Epithelial cell of prostate (primary cell): ENCODE measurements at places on chromosomes 12 and 14.

DNA sequence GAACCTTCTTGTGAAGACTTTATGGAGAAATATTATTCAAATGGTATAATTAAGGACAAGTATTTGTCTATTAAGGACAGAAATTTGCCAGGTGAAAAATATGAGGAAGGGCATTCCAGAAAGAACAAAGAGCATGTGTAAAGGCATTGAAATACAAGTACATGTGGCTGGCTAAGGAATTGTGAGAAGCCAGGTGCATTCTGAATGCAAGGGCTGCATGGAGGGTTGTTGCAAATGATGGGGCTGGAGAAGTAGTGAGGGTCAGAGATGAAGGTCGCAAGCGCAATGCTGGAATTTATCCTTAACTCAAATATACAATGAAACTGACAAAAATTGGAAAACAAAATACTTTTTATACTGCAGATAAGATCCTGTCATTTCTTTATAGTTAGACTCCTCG lies 437.7 kb downstream of the ADAMTS20 start:
- DNase-seq = no peak

DNA sequence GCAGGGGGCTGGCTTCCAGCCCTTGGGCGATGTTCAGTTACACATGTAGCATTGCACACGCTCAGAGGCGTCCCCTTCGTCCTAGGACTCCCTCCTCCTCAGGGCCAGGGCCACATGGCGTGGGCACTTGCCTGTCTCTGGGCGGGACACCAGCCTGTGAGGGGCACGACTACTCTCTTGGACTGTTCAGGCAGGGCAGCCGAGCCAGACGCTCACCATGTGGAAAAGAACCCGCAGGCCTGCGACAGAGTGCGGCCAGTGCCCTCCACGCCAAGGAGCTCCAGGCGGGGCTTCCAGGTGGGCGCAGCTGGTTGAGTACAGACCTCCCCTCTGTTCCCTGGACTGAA lies 20.9 kb downstream of the MTA1 start:
- no peak for DNase-seq

DNA sequence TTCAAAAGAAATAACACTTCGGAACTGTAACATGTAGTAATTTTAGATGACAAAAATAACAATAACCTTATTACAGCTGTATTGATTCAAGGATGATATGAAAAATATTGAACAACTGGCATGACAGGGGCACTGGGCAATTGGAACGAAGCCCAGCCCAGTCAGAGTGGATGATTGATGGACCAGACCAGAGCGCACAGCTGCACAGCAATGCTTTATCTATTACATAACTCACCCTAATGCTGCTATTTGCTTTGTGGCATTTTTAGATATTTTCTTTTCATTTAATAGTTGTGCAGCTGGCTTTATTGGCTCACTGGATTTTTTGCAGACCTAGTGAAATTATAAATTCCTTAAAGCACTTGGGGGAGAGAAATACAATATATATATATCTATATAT lies 26.9 kb upstream of the FERMT2 start:
- no peak for DNase-seq

- no peak for DNase-seq
Observed at GRCh38 chr14:81446279-81447007, 46.3 kb upstream of the STON2 start.

- DNase-seq = peak; percentile 79
Observed at GRCh38 chr12:59079002-59079401, 158.7 kb upstream of the LRIG3 start.

GRCh38 chr12:89884952-89885351 lies 176.3 kb upstream of the ATP2B1 start:
- no peak for DNase-seq

DNA sequence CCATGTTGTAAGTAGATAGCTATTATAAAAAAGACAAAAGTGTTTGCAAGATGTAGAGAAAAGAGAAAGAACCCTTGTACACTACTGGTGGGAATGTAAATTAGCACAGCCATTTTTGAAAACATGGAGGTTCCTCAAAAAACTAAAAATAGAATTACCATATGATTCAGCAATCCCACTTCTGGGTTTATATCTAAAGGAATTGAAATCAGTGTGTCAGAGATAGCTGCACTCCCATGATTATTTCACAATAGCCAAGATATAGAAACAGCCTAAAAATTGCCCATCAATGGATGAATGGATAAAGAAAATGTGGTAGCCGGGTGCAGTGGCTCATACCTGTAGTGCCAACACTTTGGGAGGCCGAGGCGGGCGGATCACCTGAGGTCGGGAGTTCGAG lies 9.2 kb downstream of the PSMC6 start:
- DNase-seq = no peak

- no peak for DNase-seq
Observed at GRCh38 chr12:101925935-101926334, 48.6 kb downstream of the DRAM1 start.

- DNase-seq = no peak
Observed at GRCh38 chr12:43786899-43787693, 19.0 kb downstream of the TWF1 start.

GRCh38 chr12:120574106-120574505 lies 7.1 kb downstream of the POP5 start:
- no peak for DNase-seq
